ENCODE measurements at places on chromosomes 13 and 19.

- no peak for DNase-seq
Measured at GRCh38 chr13:32316028-32316339, 676 bp downstream of the BRCA2 start.

GRCh38 chr13:47114030-47114429 lies 217.2 kb upstream of the HTR2A start:
- no peak for DNase-seq

- DNase-seq: no peak
Measured at GRCh38 chr19:3501780-3502179, 1.3 kb upstream of the DOHH start.

DNA sequence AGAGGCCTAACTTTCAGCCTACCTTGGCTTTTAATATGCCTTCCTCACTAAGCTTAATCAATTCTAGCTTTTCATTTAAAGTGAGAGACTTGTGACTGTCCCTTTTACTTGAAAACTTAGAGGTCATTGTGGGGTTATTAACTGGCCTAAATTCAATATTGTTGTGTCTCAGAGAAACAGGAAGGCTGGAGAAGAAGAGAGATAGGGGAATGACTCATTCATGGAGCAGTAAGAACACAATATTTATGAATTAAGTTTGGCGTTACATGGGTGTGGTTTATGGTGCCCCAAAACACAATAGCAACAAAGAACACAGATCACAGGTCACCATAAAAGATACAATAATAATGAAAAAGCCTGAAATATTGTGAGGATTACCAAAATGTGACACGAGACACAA lies 612.1 kb downstream of the TBC1D4 start:
- DNase-seq: no peak

DNA sequence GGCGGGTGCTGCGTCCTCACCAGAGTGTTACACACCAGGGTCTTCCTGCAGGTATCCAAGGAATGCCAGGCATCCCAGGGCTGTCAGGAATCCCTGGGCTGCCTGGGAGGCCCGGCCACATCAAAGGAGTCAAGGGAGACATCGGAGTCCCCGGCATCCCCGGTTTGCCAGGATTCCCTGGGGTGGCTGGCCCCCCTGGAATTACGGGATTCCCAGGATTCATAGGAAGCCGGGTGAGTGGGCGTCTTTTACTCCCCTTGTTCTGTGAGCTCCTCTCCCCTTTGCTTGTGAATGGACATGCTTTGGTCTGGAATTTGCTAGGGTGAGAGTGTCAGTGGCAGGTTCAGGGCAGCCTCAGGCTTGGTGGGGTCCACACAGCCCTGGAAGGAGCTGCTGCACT lies 75.9 kb downstream of the RAB20 start:
- DNase-seq: no peak

GRCh38 chr13:29266756-29267733 lies 328.4 kb downstream of the SLC7A1 start:
- DNase-seq: no peak

DNA sequence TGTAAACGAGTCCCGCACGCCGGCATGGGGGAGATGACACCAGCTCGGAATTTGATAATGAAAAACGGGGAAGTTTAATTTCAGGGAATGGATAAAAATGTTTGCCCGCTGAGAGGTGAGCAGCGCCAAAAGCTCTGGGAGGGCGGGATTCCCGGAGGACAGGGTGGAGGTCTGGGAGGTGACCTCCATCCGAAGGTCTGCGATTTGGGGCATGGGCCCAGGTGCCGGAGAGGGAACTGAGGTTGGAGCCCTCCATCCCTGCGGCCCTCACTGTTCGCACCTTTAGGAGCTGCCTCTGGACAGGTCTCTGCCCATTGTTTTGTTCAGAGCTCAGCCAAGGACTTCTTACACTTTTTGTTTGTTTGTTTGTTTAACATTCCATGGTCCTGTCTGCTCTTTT lies 129.8 kb downstream of the URI1 start:
- no peak for DNase-seq

DNA sequence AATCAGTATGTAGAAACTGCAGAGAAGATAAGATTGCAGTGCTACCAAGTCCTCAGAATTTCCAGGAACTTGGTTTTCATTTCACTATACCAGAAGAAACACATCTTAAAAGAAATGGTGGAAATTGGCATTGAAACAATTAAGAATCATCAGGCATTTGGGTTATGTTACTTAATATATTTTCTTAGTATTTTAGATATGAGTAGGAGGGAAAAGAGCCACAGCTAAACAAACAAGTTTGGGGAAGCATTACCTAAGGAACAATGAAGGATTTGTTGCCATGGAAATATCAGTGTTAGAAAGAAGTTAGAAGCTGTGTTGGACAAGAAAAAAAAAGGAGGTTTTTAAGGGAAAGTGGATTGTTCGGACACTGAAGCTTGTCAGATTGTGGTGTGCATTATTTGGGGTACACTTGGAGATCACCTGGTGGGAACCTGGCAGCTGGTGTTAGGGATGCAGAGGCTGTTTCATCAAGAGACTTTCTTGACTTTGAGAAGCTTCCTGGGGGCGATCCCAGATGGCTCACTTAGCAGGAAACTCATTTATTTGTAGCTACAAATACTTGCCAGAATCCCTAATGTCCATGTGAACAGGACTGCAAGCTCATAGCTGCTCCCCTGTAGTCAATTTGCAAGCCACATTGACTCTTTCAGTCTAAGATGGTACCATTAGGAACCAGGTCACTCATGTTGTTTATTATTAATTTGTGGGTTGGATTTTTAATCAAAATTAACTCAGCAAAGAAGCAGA lies 246.7 kb downstream of the RFC3 start:
- no peak for DNase-seq

- DNase-seq: no peak
Measured at GRCh38 chr13:64871742-64872141, 2358.4 kb downstream of the PCDH9 start.

DNA sequence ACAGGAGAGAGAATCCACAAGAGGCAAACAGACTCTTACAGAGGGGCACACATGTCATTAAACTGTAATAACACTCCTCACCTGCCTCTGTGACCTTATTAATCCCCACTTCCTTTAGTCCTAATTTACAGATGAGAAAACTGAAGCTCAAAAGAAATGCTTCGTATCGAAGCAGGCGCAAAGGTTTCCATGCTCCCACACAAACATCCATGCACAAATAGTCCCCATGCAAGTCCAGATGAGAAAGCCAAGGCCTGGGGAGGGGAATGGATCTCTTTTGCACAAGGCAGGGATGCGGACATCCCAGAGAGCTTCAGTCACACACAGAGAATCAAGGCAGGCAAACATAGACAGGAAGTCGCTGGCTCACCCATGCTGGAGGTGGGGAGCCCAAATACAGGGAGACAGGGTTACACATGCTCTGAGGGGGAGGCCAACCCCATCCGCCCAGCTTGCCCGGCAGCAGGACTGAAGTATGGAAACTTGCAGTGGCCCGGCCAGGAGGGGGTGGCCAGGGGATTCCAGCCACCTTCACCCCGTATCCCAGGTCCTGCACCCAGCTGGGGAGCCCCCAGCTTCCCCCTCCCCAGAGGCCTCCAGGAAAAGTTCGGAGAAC lies 468 bp downstream of the S1PR5 start:
- no peak for DNase-seq

DNA sequence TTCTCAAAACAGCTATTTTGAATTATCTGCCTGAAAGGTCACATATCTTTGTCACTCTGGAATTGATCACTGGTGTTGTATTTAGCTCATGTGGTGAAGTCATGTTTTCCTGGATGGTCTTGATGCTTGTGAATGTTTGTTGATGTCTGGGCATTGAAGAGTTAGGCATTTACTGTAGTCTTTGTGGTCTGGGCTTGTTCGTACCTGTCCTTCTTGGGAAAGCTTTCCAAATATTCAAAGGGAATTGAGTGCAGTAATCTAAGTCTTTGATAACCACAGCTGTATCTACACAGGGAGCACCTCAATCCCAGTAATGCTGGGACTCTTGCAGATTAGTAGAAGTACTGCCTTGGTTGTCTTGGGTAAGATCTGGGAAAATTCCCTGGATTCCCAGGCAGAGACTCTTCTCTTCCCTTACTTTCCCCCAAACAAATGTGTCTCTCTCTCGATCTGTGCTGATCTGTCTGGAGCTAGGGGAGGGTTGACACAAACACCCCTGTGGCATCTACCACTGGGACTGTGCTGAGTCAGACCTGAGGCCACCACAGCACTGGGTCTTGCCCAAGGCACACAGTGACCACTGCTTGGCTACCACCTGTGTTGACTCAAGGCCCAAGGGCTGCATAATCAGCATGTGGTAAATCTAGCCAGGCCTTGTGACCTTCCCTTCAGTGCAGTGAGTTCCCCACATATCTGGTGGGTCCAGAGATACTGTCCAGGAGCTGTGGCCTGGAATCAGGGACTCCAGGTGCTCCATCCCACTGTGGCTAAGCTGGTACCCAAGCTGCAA lies 5.5 kb upstream of the CYP4F3 start:
- no peak for DNase-seq

- no peak for DNase-seq
Measured at GRCh38 chr19:3698386-3698950, 1.8 kb downstream of the PIP5K1C start.

- DNase-seq: no peak
Measured at GRCh38 chr13:51681037-51681678, 96.9 kb downstream of the WDFY2 start.

Measured in activated CD8-positive, alpha-beta memory T cell treated with anti-CD3 and anti-CD28 coated beads, Interleukin-2, amount 10 ng/mL, durations not matched to agents 7 days and 5 days (primary cell).